A673 (cell line): ENCODE measurements at places on chromosomes 1 and 21.
A peak's percentile ranks its signal among the peaks of the same experiment; 100 is the strongest.

GRCh38 chr1:58799650-58800049 is 15.8 kb upstream of the JUN start:
- no peaks in the 10 kb centered on the region for H3K36me3 ChIP-seq
- no peak for DNase-seq
- H3K4me1 ChIP-seq, result no peaks in the 10 kb centered on the region
- H3K27ac ChIP-seq, result no peak overlapping the region
- peaks cover 38% of the 10 kb centered on the region for H3K27me3 ChIP-seq
- no peak overlapping the region for H3K4me3 ChIP-seq

- H3K27me3 ChIP-seq, result no peaks in the 10 kb centered on the region
- no peak overlapping the region for H3K27ac ChIP-seq
- no peaks in the 10 kb centered on the region for H3K4me1 ChIP-seq
- no peak for DNase-seq
- H3K36me3 ChIP-seq, result no peaks in the 10 kb centered on the region
Observed at GRCh38 chr1:207818971-207819451, 67.2 kb downstream of the CD46 start.

DNA sequence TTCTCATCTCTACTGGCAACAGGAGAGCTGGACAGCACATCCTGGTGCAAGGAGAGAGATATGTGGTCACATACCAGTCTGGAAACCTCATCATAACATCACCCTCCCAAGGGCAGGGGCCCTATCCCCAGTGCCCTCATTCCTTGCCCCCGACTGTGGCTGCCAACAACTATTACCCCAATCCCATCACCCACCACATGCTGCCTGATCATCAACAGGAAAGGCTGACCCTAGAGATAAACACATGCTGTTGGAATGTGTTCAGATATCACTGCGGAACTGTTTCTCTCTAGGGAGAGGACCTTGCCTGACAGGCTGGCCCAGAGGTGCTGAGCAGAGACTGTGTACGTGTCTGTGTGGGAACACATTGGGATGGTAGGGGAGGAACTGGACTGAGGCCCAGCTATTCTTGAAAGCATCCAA is 4.5 kb upstream of the INKA2 start:
- H3K36me3 ChIP-seq, result no peaks in the 10 kb centered on the region
- no peak for DNase-seq
- H3K4me1 ChIP-seq, result no peaks in the 10 kb centered on the region
- no peak overlapping the region for H3K4me3 ChIP-seq

DNA sequence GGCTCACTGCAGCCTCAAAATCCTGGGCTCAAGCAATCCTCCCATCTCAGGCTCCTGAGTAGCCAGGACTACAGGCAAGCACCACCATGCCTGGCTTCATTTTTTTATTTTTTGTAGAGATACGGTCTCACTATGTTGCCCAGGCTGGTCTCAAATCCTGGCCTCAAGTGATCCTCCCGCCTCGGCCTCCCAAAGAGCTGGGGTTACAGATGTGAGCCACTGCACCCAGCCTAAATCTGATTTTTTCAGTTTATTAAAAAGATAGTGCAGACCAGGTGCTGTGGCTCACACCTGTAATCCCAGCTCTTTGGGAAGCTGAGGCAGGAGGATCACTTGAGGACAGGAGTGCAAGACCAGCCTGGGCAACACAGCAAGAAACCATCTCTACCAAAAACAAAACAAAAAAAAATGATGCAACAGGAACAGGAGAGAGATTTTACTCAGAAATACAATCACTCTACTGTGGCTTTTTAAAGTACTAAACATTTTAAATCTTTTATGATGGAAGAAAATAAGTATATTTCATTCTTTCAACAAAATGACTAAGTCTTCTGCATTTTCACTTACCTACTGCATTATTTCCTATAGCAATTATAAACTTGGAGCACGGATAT is 1.9 kb downstream of the PSMG1 start:
- H3K4me3 ChIP-seq, result peak overlapping the region; percentile 86
- DNase-seq, result no peak
- H3K4me1 ChIP-seq, result peaks cover 12% of the 10 kb centered on the region
- no peak overlapping the region for H3K27ac ChIP-seq

- no peaks in the 10 kb centered on the region for H3K4me1 ChIP-seq
- no peaks in the 10 kb centered on the region for H3K27me3 ChIP-seq
- no peak overlapping the region for H3K4me3 ChIP-seq
Observed at GRCh38 chr1:94284476-94284875, 47.1 kb upstream of the ARHGAP29 start.

GRCh38 chr1:92837062-92837461 is 5.2 kb downstream of the RPL5 start:
- H3K4me3 ChIP-seq, result no peak overlapping the region
- DNase-seq, result no peak
- peak overlapping the region; percentile 26 for H3K27ac ChIP-seq
- H3K27me3 ChIP-seq, result no peaks in the 10 kb centered on the region
- H3K36me3 ChIP-seq, result peaks cover 94% of the 10 kb centered on the region

DNA sequence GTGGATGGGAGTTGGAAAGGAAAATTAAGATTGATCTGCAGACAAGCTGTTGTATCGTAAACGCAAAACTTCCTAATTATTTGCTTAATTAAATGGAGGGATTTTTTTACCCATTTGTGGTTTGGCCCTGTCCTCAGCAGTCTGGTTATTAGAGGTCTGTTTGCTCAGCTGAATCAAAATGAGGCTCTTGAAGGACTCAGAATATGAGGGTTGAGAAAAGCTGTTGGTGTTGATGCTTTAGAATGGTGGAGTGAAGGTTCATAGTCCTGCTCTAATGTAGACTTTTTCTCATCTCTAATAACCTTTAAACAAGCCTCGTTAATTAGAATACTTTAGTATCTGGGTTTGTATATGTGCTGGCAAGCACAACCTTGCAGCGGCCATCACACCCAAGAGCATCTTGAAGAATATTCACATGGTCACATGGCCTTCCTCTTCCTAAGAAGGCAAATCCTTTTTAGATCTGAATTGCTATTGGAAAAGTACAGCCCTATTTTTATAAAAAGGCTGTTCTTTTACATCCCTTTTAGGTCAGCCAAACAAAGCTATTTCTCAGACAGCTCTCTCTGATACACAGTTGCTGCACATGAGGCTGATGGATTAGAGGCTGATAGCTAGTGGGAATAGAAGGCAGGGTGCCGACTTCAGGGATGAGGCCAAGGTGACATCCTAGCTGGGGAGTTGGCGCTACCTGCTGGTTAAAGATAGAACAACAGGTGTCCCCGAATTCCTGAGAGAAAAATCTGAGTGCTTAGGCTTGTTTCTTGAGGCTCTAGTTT is 53.8 kb downstream of the MACF1 start:
- no peak overlapping the region for H3K27ac ChIP-seq
- H3K36me3 ChIP-seq, result no peaks in the 10 kb centered on the region
- H3K4me3 ChIP-seq, result no peak overlapping the region
- no peaks in the 10 kb centered on the region for H3K27me3 ChIP-seq

GRCh38 chr1:17539118-17539476 is 401 bp upstream of the ARHGEF10L start:
- no peak for DNase-seq
- H3K4me3 ChIP-seq, result peak overlapping the region; percentile 39
- H3K27ac ChIP-seq, result no peak overlapping the region
- H3K27me3 ChIP-seq, result peaks cover 11% of the 10 kb centered on the region
- no peaks in the 10 kb centered on the region for H3K36me3 ChIP-seq

DNA sequence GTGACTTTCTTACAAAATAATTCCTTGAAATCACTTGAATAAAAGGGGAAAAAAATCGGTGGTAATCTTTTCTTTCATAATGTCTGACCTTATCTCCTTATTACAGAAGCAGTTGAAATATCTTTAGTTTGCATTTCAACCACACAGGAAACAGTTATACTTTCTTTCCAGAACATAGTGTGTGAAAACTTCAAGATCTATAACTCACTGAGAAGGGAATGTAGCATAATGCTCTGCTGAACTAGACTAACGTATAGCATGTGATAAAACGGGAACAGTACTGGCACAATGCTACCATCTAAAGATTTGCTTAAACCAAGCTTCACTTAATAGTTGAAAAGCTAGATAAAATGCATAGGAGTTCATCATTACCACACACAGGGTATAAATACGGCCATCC is 45.0 kb downstream of the VAV3 start:
- no peaks in the 10 kb centered on the region for H3K36me3 ChIP-seq
- H3K4me3 ChIP-seq, result no peak overlapping the region
- no peak for DNase-seq
- no peaks in the 10 kb centered on the region for H3K4me1 ChIP-seq
- H3K27me3 ChIP-seq, result no peaks in the 10 kb centered on the region
- no peak overlapping the region for H3K27ac ChIP-seq

DNA sequence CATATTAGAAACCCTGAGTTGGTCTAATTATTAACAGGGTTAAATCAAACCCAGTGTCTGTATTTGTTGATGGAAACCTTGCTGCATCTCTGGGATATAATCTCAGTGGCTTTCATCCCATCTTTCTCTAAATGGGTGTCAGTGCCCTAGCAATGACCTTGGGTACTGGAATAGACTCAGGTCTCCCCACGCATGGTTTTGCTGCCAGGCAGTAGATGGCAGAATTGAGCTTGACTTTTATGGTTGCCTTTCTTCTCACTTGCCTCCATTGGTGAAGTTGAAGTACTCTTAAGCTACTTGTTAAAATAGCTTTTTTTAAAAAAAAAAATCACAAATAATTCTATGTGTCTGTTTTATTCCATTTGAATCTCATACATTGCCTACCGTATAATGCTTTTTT is 81.8 kb upstream of the HMCN1 start:
- no peaks in the 10 kb centered on the region for H3K27me3 ChIP-seq
- H3K4me3 ChIP-seq, result no peak overlapping the region
- no peaks in the 10 kb centered on the region for H3K36me3 ChIP-seq
- H3K4me1 ChIP-seq, result peaks cover 33% of the 10 kb centered on the region

DNA sequence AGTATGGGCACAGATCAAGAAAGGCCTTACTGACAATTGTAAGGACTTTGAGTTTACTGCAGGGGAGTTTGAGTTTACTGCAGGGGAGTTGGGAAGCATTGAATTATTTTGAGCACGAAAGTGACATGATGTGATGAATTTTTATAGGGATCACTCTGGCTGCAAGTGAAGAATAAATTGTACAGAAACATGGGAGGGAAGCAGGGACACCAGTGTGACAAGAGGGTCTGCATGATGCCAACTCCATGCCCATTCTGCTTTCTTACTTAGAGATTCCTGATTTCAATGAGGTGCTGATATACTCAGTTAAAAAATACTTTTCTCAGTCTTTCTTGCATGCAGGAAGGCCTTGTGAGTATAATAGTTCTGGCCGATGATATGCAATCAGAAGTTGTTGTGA is 234.4 kb downstream of the CENPF start:
- H3K4me3 ChIP-seq, result no peak overlapping the region

GRCh38 chr1:162003830-162004215 is 19.8 kb downstream of the OLFML2B start:
- H3K36me3 ChIP-seq, result no peaks in the 10 kb centered on the region
- H3K27ac ChIP-seq, result no peak overlapping the region
- no peaks in the 10 kb centered on the region for H3K4me1 ChIP-seq
- H3K27me3 ChIP-seq, result no peaks in the 10 kb centered on the region

DNA sequence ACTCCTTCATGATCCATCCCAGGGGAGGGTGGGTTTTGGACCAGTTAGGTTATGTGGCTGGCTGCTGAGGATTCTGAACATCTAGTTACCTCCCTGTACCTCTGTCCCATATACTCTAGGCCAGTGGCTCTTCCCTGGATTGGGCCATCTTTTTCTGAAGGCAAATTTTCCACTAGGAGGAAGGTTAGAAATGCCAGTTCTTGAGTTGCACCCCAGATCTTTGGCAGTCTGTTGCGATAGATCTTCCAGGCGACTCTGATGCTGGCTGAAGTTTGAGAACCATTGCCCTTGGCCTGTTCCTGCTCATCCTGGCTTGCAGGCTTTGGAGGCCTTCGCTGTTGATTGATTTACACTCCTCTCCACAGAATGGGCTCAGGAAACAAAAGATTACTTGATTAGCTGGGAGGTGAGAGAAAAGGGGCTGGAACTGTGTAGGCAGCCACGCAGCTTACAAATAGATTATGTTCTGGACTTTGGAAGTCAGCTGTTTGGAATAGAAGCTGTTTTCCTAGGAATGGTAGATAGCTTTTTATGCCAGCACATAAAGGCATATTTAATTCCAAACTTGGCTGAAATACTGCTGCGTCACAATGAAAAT is 110.1 kb downstream of the MRPS6 start:
- no peaks in the 10 kb centered on the region for H3K4me1 ChIP-seq
- no peaks in the 10 kb centered on the region for H3K27me3 ChIP-seq
- no peak for DNase-seq

DNA sequence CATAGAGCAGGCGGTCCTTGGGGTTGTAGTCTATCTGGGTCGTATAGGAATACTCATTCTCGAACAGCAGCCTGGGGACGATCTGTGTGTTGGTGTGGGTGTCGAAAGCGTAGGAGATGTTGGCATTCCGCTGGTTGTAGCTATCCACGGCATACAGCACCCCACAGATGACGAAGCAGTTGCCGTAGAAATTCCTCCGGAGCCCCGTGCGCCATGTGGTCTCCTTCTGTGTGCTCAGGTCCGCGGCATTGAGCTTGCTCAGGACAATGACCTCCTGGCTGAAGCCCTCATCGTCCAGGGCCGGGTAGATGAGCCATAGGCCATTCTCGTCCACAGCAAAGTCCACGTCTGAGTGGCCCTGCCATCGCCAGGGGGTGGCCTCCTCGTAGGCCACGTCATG is 39.9 kb downstream of the OLFML2B start:
- no peaks in the 10 kb centered on the region for H3K4me1 ChIP-seq
- H3K4me3 ChIP-seq, result no peak overlapping the region
- H3K36me3 ChIP-seq, result no peaks in the 10 kb centered on the region

DNA sequence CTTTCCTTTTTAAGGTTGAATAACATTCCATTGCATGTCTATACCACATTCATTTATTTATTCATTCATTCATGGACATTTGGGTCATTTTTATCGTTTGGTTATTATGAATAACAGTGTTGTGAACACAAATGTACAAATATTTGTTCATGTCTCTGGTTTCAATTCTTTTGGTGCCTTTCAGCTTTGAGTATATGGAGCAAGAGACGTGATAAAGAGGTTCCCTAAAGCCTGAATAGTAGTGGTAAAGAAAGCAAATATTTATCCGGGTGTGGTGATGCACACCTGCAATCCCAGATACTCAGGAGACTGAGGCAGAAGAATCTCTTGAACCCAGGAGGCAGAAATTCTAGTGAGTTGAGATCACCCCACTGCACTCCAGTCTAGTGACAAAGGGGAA is 5.3 kb upstream of the RLF start:
- peaks cover 9% of the 10 kb centered on the region for H3K4me1 ChIP-seq
- DNase-seq, result no peak
- no peaks in the 10 kb centered on the region for H3K27me3 ChIP-seq
- H3K36me3 ChIP-seq, result no peaks in the 10 kb centered on the region
- no peak overlapping the region for H3K4me3 ChIP-seq
